Foreskin fibroblast (primary cell): ENCODE measurements at places on chromosomes 3 and 15.

GRCh38 chr3:143287403-143287802 lies 167.8 kb downstream of the CHST2 start:
- DNase-seq = no peak

DNA sequence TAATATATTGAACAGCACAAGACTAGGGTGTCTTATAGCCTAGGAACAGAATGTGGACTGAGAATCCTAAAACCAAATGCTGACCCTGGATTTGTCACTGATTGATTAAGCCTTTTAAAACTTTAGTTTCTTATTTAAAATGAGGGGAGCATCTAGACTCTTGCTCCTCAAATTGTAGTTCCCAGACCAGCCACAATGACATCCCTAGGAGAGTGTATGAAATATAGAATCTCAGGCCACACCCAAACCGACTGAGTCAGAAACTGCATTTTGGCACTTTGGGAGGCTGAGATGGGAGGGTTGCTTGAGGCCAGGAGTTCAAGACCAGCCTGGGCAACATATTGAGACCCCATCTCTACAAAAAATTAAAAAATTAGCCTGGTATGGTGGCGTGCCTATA lies 287.8 kb upstream of the UMPS start:
- DNase-seq = no peak

DNA sequence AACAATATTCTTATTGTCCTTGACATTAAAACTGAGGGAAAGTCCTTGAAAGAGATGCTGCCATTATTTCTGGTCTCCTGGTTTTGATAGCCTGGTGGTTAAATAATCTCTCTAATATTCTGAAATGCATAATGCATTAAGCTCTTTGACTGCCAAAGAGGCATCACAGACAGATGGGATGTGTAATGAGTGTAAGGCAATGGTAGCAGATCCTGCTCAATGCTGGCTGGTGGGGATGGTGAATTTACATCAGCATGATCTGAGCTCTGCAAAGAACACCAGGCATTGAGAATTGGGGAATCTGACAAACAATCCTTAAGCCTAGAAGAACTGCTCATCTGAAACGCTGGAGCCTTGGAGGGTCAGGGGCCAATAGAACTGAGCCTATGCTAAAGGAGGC lies 528.6 kb upstream of the LMCD1 start:
- DNase-seq = no peak

DNA sequence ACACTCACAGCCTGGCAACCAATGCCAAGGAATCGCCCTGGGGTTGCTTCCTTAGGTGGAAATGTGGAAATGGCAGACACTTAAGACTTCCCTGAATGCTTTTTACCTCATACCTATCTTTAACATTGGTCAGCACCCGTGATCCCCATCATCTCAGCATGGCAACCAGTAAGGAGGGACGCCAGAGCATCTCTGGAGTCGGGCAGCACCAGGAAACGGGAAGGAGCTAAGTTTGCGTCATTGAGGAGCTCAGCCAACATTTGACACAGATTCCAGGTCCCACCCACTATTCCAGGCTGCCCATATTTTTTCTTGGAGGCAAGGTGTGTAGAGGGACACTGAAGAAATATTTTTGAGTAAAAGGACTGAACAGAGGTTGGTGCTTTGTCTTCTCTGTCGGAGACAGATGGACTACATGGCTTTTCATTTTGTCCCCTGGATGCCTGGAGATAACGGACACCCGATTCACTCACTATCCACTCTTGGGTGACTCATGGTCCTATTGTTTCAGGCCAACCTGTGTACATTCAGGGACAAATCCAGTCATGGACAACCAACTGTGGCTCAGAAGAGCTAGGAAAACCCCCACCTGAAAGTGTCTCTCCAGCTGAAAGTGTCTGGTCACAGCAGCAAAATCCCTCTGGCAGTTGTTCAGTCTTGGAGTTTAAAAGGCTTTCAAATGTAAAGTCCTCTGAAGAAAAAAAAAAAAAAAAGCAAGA lies 70.4 kb upstream of the OXTR start:
- no peak for DNase-seq

GRCh38 chr15:79283252-79284048 lies 928 bp downstream of the ANKRD34C start:
- peak; percentile 67 for DNase-seq

GRCh38 chr3:132284781-132285619 lies 32.2 kb upstream of the ACP3 start:
- DNase-seq = no peak

DNA sequence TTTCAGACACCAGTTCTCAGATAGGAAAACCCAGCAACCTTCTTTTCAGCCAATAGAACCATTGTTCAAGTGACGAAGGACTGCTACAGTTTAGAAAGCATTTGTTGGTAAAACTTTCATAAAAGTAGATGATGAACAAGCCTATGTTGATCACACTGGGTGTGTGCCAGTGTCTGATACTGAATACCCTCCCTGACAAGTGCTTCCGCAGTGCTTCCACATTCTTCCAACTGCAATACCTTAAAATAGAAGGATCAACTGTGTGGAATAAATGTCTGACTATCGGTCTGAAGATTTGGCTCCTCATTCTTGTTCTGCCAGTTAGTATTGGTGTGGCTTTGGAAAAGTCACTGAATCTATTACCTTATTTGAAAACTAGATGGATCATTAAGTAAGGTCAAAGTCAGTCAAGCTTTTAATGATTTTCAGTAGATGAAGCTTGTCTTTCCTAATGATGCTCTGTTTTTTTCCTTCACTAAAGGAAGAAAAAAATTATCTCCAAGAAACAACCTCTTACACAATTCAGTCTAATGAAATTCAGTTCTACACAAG lies 479.4 kb upstream of the CBLB start:
- no peak for DNase-seq

DNA sequence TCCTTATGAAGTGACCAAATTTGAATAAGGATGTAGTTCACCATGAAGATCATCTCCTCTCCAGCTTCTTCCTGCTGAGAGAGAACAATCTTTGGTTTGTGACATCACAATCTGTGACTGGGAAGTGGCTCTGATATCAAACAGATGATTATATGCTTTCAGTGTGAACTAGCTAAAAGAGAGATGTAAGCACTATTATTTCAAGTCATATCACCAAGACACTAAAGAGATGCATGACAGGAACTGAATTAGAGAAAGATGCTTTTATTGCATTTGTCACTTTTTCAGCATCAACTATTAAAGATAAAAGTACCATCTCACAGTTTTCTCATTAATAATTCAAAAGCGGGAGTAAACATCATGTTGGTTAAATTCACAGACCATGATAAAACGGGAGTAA lies 3.5 kb downstream of the CHRM5 start:
- DNase-seq = no peak

- no peak for DNase-seq
Measured at GRCh38 chr15:66711862-66712261, 9.8 kb downstream of the SMAD6 start.

DNA sequence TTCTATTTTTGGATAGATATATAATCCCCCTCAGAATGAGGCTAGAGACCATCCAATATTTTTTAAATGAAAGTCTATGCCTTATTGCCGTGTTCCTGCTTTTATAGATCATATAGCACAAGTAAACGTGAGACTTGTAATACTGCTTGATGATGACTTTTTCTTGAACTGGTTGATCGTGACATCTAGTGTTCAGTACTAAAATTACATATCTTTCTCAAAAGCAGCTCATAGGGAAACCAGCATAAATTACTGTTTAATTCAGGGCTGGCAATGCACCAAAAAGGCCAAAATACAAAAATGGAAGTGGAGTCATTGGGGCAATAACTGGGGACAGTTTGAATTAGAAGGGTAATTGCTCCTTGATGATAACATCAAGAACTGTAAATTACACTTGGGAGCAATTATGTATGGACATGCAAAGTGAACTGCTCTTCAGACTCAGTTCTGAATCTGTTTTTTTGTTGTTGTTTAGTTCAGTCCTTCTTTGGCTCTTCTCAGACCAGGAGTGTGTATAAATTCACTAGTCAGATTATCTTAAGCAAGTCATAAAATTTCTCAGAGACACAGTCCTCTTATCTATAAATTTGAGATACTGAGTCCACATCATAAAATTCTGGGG lies 325.3 kb downstream of the THSD4 start:
- peak; percentile 82 for DNase-seq
